Smooth muscle cell of the umbilical artery (primary cell): ENCODE measurements at places on chromosomes 6 and 20. TPM values are rescaled to one million over a fixed set of nuclear protein-coding genes. Genes with fewer than 3 reads are reported as not detected.

SIGLEC1 gene
- total RNA-seq: not detected in 2 replicates

DIDO1 gene
- 33.3 and 55.6 TPM in 2 replicates for total RNA-seq

TBXT gene
- total RNA-seq: not detected in 2 replicates

MYO6 gene
- total RNA-seq: 13.7 and 28.7 TPM in 2 replicates

RPRD1B gene
- 29.1 and 29.4 TPM in 2 replicates for total RNA-seq

CAP2 gene
- 27.6 and 30.5 TPM in 2 replicates for total RNA-seq

PHACTR1 gene
- 0.30 and 0.51 TPM in 2 replicates for total RNA-seq

TUBB2B gene
- total RNA-seq: 5.6 and 18.3 TPM in 2 replicates

ANGPT4 gene
- not detected in 2 replicates for total RNA-seq
